ENCODE measurements at places on chromosomes 12 and 14. TPM values are rescaled to one million over a fixed set of nuclear protein-coding genes. Genes with fewer than 3 reads are reported as not detected.

- no peak for DNase-seq
Measured at GRCh38 chr12:104406164-104406563, 50.6 kb upstream of the CHST11 start.

Gene KRT80
- total RNA-seq = 2.0 TPM

Gene POTEG
- total RNA-seq = not detected

Gene TAS2R50
- 1.1 TPM for total RNA-seq

Gene CACNA1C
- not detected for total RNA-seq
